Activated CD4-positive, CD25-positive, alpha-beta regulatory T cell treated with anti-CD3 and anti-CD28 coated beads, Interleukin-2, amount 50 U/mL, for 72 hours (primary cell): ENCODE measurements at places on chromosomes 3 and 15.

- DNase-seq, result no peak
These were observed 47.8 kb upstream of the VPS8 start for GRCh38 chr3:184764191-184764590.

DNA sequence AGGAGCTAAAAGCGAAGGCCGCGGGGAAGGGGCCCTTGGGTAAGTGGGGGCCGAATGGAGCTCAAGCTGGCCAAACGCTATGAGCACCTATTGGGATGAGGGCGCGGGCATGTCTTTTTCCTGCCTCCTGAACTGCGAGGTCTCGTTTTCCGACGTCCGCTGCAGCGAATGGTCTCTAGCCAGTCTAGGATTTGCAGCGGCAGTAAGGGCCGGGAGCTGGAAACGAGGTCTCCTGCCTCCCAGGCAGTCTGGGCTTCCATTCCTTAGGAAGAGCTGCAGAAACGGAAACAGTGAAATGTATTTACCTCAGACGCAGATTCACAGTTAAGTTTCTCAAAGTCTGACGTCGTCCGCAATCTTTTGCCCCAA is 517 bp downstream of the TMA7 start:
- DNase-seq, result no peak

- no peak for DNase-seq
These were observed 105.1 kb downstream of the MECOM start for GRCh38 chr3:169558371-169558770.

GRCh38 chr15:98815207-98815606 is 166.9 kb downstream of the IGF1R start:
- DNase-seq, result no peak

GRCh38 chr15:48414015-48414414 is 82.8 kb downstream of the DUT start:
- no peak for DNase-seq

DNA sequence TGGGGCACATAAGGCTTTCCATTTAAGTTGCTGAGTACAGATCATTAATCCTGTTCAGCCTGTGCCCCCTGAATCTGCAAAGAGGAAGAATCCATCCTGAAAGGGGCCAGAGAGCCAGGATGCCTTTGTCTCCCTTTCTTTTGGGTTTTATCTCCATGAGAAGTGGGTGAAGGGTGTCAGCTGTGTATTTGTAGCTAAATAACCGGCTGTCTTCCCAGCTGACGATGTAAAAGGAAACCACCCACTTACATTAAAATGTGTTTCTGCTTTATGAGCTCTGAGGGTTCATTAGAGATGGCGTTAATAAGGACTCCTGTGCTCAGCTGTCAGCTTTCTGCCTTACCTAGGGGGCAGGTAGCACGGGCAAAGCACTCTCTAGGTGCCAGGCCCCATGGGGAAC is 83.4 kb downstream of the SLCO3A1 start:
- no peak for DNase-seq

GRCh38 chr15:33468740-33469139 is 158.0 kb downstream of the RYR3 start:
- DNase-seq, result no peak

- no peak for DNase-seq
These were observed 93.4 kb downstream of the LRRK1 start for GRCh38 chr15:101012326-101013200.

- DNase-seq, result no peak
These were observed 28.7 kb upstream of the BFSP2 start for GRCh38 chr3:133371181-133371580.

DNA sequence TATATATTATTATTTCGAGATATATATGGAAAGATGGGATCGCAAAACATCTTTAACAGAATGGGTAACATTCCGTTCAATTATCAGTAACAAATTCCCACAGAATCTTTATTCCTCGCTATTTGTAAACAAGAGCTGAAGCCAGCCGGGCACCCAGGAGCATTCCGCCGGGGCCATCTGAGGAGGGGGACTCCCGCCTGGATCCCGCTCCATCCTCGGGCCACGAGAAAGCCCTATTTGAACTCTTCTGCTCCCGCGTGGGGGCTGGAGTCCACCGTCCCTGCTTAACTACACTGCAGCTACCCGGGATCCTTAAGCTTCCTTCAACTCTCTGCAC is 687 bp downstream of the GPR176 start:
- DNase-seq, result no peak

DNA sequence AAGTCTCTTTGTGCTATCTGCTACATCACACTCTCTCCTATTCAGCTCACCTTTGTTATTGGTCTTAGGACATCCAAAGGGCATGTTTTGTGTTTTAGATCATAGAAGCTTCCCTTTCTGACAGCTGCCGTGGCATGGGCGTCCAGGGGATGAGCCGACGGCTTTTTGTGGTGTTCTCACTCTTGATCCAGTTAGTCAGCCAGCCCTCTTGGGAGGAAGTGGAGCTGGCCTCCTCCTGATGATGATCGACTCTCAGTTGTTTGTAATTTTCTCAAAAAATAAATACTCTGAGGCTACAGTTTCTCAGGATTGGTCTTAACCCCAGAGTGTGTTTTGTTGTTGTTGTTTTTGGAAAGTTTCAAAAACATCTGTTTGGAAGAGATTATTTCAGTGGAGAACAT is 34.4 kb downstream of the BOC start:
- no peak for DNase-seq

- DNase-seq, result no peak
These were observed 715.6 kb downstream of the ROBO1 start for GRCh38 chr3:79052054-79052681.

DNA sequence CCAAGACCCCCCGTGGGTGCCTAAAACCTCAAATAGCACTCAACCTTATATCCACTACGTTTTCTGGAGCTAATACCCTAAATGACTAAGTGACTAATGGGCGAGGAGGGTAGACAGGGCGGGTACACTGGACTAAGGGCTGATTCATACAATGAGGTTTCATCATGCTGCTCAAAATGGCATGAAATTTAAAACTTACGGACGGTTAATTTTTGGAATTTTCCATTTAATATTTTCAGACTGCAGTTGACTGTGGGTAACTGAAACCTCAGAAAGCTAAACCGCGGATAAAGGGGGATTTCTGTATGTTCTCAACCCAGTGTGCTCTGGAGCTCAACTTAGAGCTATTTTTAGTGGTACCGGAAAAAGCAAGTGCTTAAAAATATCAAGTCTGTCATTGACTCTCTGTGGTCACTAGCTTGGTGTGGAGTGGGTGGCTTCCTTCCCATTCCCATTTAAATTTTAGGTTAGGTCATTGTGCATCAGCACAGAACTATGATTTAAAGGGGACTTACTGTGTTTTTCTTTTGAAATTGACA is 72.9 kb downstream of the LRRC28 start:
- DNase-seq, result no peak

DNA sequence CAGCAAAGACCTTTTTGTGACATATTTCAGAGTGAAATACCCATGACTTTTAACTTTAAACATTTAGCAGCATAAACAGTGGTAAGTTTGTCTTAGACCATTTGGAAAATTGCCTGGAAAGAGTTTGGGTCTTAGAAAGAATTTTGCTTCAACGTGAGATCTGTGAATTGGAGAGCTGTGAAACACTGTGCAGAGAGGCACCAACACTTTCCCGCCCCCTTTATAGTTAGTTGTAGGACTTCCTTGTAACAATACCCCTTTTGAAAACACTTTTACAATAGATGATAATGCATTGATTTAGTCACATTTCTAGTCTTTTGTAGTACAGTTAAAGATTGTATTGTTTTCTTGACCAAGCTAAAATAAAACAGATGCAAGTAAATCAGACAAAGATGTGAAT is 43.5 kb upstream of the MBNL1 start:
- DNase-seq, result no peak

DNA sequence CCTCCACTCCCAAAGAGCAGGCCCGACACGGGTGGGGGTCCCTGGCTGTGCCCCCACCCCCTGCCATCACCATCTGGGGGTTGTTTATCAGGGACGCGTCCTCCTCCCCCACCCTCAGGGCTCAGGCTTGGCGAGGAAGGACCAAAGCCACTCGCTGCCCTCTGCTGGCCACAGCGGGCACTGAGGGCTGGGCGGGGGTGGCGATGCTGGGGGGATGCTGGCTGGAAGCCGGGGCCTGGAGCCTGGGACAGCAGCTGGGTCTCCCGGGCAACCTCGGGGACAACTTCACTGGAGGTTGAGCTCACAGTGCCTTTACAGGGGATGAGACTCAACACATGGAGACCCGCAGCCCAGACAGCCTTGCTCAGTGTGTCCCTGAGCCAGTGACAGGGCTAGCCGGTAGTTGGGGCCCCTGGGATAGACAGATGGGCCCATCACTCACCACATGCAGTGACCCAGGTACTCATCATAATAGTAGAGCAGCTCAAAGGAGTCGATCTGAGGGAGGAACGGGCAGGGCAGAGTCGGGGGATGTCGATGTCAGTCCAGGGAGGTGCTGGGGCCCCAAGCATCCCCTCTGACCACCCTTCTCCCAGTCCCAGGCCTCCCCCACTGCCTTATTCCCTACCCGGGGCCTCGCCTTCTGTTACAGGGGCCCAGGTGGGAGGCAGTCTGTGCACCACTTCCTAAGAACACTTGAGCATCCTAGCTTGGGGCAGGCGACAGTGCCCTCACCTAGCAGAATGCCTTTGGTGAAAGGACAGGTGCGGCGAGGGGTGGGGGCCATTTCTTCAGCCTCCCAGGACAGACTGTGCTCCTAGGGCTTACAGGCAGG is 5.9 kb upstream of the CALML4 start:
- peak; percentile 56 for DNase-seq

DNA sequence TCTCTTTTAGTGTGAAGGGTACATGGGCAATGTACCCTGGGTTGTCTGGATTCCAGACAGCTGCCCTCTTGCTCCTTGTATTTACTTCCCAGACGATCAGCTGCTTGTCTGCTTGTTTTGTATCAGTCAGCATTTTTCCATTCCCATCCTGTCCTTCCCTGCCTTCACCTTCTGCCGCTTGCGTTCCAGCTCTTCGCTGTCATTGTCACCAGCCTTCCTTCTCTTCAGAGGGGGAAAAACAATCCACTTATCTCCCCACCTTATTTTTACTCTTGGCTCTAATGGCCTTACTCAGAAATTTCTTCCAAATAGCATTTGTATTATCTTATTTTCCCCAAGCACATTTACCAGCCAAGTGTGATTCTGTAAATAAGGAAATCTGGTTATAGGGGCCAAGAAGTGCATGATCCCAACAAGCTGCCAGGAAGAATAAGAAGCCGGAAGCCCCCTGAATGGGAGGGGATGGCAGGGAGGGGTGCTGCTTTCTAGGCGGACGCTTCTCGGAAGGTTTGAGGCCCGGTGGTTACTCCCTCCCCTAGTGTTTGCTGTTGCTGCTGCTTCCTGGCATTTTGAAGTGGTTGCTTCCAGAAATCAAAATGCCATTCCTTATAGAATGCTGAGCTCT is 497.6 kb downstream of the NTRK3 start:
- DNase-seq, result no peak

DNA sequence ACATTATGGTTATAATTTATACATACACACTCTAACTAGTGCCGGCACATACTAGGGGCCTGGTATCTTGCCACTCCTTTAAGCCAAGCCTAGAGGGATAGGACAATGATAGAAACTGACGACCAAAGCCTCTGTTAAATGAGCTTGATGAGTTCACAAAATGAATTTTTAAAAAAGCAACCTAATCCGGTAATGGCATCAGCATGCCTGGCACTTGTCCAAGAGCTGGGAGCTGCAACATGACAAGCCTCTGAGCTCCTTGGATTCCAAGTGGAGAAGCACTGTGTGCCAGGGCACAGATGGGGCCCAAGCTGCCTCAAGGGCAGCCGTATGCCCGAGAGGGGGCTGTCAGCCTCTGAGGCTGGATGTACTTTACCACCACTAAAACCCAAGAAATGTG is 9.7 kb downstream of the ETV5 start:
- no peak for DNase-seq

DNA sequence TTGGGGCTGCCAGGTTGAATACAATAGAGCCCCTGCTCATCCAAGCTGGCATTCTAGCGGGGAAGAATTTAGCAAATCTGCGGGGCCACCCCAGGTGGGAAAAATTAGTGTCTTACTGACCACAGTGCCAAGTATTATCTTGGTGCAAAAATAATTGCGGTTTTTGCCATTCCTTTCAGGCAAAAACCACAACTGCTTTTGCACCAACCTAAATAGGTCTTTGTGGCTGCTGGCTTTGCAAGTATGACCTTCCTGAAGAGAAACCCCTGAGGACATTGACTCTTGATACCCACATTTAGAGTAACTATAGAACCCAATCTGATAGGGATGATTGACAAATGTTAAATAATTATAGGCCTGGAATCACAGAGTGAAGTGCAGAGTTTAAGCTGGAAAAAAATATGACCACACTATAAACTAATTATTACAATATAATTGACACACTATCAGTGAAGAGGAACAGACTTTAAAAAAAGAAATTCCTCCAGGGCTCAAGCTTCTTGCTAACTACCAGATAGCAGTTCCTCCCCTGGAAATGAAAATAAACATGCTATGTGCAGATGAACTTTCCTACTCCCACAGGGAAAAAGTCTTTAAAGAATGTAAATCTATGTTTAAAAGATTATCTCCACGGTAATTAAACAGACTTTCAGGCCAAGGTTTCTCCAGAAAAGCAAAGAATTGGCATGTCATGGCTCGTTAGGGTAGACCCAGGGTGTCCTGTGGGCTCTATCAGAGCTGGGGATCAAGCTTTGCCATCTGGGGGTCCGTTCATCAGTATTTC is 34.4 kb downstream of the CA12 start:
- no peak for DNase-seq

- no peak for DNase-seq
These were observed 21.5 kb downstream of the GABRR3 start for GRCh38 chr3:98013411-98014267.

DNA sequence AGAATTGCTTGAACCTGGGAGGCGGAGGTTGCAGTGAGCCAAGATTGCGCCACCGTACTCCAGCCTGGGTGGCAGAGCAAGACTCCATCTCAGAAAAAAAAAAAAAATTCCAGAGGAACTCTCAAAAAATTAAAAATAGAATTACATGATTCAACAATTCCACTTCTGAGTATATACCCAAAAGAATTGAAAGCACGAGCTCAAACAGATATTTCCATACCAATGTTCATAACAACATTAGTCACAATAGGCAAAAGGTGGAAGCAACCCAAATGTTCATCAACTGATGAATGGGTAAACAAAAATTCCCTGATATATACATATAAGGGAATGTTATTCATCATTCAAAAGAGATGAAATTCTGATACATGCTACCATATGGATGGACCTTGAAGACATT is 16.9 kb upstream of the MORF4L1 start:
- no peak for DNase-seq

DNA sequence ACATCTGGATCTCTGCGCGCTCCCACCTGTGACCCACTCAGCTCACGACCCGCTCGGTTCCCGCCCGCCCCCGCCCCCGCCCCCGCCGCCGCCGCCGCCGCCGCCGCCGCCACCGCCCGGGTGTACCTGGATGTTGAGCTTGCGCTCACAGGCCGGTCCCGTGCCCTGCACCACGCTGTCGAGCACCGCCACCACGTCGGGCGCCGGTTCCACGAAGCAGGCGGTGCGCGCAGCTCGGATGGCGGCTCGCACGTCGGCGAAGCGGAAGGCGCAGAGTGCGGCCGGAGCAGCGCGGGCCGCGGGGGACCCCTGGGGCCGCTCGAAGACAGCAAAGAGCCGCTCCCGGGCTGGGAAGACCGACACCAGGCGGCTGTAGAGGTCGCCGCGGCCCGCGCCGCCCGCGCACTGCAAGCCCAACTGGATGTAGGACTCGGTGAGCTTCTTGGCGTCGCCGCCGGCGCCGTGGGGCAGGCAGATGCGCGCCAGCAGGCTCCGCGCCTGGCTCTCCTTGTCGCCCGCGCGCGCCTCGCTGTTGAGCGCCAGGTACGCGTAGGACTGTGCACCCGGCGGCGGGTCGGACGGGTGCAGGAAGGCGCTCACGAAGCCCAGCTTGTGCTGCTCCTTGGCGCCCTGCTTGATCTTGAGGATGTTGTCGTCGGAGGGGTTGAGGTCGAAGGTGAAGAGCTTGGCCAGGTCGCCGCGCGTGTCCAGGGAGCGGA is 1.1 kb downstream of the PLXND1 start:
- peak; percentile 45 for DNase-seq
